ENCODE measurements at places on chromosomes 12 and 14.

DNA sequence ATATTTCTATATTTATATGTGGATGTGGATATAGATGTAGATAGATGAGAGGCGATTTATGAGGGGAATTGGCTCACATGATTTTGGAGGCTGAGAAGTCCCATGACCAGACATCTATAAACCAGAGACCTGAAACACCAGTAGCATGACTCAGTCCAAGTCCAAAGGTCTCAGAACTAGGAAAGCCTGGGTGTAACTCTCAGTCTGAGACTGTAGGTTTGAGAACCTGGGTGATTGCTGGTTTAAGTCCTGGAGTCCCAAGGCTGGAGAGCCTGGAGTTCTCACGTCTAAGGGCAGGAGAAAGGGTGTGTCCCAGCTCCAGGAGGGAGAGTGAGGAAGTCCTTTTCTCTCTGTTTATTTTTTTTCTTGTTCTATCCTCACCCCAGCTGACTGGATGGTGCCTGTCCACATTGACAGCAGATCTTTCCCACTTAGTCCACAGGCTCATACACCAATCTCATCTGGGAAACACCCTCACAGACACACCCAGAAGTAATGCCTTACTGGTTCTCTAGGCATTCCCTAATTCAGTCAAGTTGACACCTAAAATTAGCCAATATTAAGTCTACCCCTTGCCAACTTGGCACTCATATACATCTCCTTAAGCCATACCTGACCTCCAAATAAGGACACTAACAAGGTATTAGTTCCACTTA is 45.4 kb downstream of the EMP1 start:
- DNase-seq: no peak

- DNase-seq: no peak
Observed at GRCh38 chr14:29462321-29462720, 465.3 kb downstream of the PRKD1 start.

GRCh38 chr12:6294156-6295093 is 16.1 kb upstream of the PLEKHG6 start:
- DNase-seq: no peak

GRCh38 chr14:24887623-24888304 is 162.2 kb downstream of the STXBP6 start:
- DNase-seq: no peak

DNA sequence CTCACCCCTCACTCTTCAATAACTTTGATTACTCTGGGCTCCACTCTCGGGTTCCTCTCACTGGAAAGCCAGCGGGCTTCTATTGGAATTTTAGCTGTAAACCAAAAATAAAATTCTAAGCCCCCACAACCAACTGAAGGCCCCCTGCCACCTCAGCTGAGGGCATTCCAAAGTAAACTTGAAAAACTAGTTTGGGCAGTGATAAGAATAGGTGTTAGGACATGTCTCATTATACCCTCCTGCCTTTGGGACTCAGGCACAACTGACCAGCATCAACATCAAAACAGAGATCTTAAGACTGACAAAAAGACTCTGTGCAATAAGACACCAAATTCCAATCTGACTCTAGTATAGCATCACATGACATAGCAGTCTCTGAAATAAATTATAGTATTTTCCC is 11.9 kb upstream of the TSPAN9 start:
- no peak for DNase-seq

DNA sequence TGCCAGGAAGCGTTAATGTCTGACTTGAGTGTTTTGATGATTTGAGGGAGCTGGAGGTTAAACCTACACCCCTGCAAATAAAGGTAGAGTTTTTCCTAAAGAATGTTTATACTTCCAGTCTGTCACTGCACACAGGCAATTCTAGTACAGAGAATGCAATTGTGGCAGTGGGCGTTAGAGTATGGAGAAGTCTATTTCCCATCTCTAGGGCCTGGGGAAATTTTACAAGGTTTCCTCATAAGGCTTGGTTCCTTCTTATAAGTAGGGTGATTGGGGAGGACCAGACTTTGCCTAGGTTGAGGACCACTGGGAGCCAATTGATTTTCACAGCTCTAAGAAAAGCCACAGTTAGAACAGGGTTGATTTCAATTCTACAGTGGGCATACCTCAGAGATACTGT is 44.3 kb downstream of the IFNG start:
- DNase-seq: no peak

- DNase-seq: no peak
Observed at GRCh38 chr12:112096667-112097066, 11.9 kb downstream of the NAA25 start.

DNA sequence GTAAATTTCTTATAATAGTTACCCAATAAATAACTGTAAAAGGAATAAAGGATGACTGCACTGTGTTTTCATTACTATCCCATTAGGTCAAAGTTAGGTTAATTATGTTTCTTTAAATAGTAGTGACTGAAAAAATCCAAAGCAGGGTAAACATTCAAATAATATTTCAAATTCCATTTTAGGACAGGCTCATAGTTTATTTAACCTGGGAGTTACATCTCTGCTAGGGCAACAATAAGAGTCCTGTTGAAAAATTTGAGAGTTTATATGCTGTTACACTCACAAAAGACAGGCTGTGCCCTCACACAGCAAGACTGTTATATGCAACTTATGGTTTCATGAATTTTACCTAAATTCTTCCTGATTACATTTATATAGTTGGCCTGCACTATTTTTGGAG is 8.0 kb downstream of the ERP27 start:
- no peak for DNase-seq

DNA sequence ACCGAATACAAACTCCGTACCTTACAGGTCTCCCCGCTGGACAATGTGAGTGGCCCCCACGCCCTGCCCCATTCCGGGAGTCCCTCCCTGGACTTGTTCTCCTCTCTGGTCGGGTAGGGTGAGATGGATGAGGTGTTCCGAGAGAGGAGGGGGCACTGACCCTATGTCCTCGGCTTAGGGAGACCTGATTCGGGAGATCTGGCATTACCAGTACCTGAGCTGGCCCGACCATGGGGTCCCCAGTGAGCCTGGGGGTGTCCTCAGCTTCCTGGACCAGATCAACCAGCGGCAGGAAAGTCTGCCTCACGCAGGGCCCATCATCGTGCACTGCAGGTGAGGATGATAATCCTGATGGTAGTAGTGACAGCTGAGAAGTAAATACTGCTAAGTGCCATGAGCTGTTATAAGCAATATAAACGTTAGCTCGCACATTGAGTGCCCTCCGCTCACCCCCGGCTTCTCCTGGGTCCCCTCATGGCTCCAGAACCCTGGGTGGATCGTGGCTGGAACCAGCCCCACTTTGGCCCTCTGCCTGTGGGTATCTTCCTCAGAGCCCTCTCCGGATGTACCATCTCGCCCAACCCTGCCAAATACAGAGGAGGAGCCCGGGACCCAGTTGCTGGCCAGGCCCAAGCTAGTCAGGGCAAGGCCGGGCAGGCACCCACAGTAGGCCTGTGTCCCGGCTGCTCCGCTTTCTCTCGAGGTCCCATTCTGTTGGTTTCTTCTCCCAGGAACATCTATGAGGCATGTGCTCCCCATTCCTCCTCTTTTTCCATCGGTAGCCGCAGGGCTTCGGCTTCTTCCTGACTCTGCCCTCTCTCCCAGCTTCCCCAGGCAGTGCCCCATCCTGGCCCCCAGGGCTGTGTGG is 6.8 kb downstream of the PTPN6 start:
- no peak for DNase-seq

- no peak for DNase-seq
Observed at GRCh38 chr12:21614506-21614905, 9.9 kb upstream of the GYS2 start.

DNA sequence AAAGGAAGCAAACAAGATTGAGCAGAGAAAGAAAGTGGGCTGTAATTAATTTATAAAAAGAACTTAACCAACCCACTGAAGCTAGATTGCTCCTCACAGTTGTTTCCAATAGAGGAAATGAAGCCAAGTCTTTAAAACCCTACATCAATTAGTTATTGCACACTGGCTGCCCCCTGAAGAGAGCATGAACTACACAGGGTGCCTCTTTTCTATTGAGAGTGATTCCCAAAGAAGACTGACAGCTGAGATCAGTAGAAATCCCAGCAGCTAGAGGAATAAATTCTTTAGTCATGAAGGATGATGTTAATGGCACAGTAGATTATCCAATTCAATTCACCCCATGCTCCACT is 8.6 kb upstream of the USP15 start:
- DNase-seq: no peak

GRCh38 chr14:95489214-95490137 is 27.0 kb downstream of the SYNE3 start:
- DNase-seq: no peak

GRCh38 chr12:23952071-23952470 is 2.6 kb upstream of the SOX5 start:
- DNase-seq: no peak

DNA sequence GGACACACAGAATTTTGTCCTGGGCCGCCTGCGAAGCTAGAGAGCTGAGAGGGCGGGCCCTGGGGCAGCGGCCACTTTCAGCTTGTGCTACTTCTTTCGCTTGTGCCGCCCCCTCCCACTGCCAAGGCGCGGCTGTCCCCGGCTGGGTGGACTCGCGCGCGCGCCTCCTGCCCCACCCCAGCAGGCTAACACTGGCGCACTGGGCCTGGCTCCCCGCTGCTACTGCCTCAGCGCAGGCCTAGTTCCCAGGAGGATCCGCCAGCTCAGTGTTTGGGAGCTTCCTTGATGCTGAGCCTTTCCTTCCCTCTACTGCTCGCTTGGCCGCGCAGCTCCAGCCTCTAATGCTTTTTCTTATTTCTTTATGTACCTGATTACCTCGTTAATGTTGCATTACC is 27.4 kb upstream of the METAP2 start:
- DNase-seq: no peak

- no peak for DNase-seq
Observed at GRCh38 chr12:130636370-130636769, 79.7 kb downstream of the RIMBP2 start.

GRCh38 chr14:44941591-44941990 is 20.2 kb downstream of the KLHL28 start:
- no peak for DNase-seq

GRCh38 chr12:2351161-2351560 is 298.4 kb downstream of the CACNA1C start:
- DNase-seq: no peak

DNA sequence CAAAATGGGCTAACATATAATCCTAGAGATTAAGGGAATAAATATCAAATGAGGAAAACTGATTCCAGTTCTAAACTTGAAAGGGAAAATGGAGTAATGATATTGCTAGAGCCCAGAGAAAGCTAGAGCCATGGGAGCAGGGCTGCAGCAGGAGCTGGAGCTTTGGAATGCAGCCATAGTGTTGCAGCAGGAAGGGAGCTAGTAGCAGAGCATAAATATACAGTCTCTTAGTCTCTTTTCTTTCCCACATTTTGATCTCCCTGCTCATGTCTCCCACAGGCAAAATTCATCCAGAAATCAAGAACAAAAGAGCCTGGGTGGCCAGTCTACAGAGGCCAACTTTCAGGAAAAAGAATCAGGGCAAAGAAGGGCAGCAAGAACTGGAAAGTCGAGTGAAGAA is 253.7 kb downstream of the ATXN7L3B start:
- no peak for DNase-seq

DNA sequence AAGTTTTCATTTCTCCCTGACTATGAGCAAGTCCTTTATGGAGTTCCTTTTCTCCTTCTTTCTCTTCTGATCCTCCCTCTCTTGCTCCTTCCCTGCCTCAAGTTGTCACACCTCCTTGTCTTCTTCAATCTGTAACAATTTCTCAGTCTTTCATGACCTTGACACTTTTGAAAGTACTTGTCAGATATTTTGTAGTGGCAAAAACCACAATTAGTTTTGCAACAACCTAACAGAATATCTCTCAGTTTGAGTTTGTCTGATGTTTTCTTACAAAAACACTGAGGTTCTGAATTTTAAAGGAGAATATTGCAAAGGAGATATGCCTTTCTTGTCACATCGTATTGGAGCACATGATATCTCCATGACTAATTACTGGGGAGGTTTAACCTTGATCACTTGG is 4.1 kb upstream of the CRADD start:
- no peak for DNase-seq

DNA sequence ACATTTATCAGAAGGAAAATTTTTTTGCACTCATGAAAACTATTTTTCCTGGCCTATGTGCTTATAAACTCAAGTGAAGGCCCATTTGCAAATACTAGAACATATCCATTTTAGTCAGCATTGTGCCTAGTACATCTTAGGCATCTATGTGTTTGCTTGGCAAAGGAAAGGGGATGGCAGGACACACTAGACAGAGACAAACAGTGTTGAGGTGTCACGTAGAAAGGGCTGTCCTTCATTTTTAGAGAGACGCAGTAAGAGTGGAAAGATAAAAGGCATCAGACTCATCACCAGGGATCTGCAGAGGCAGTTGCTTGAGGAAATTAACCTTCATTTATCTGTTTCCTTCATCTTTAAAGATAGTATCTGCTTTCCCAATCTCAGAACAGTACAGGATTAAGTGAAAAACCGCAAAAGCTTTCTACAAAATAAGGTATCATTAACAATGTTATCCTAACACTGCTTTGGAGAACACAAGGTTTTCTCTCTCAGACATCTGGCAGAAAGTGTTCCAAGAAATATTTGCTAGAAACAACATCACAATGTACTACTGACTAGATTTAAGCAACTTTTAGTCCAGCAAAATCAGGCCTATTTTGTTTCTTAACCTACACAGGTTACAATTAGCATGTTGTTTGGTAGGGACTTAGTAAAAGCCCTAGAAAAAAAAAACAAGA is 2.0 kb downstream of the YBX3 start:
- DNase-seq: no peak

GRCh38 chr12:10358131-10358530 is 31.7 kb downstream of the KLRK1 start:
- no peak for DNase-seq

DNA sequence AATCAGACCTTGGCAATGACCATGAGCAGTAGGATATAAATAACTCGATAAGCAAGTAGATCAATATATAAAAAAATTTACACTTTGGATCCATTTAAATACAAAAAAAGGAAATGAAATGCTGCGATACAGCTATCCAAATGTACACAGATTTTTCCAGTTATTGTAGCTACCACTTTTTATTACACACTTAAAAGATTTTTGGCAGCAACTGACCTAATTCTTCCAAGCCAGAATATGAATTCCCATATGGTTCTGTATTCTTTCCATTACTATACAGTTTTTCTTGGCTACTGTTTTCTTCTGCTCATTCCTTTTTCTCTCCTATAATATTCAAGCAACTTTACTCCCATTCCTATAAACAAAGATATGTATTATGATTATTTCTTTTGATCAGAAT is 52.2 kb downstream of the TMTC1 start:
- no peak for DNase-seq

- peak; percentile 36 for DNase-seq
Observed at GRCh38 chr14:57486767-57487379, 6.8 kb downstream of the CCDC198 start.

DNA sequence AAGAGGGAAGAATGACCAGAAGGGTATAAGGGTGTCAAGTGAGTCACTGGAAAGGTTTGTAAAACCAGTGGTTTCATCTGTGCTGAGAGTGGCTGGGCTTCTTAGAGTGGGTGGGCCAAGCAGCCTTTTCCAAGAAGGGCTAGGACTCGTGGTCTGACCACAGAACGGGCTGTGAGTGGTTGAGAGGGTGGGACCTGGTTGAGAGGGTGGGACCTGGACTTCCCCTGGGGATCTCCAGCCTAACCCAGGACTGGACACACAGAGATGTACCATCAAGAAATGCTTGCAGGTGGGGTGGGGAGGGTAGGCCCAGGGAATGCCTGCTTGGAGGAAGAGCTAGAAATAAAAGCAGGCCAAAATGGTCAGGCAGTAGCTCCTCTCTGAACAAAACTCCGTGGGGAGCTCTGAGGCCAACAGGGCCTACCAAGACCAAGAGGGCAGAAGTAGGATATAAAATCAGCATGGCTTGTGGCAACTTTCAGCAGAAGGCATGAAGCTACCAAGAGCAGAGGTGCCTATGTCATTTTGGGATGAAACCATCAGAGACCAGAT is 140.5 kb downstream of the FOXN3 start:
- no peak for DNase-seq
